ENCODE measurements at places on chromosomes 1 and 21.

GRCh38 chr1:51567653-51568052, 48.6 kb upstream of the EPS15 start:
- no peak for DNase-seq

DNA sequence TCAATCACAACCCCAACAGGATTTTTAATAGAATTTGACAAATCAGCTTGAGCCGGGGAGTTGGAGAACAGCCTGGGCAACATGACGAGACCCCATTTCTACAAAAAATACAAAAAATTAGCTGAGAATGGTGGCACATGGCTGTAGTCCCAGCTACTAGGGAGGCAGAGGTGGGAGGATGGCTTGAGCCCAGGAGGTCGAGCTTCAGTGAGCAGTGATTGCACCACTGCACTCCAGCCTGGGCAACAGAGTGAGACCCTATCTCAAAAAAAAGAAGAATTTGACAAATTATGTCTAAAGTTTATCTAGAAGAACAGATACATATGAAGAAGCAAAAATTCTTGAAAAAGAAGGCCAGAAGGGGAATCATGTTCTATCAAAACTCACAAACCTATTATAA, 43.2 kb downstream of the FRRS1 start:
- no peak for DNase-seq

DNA sequence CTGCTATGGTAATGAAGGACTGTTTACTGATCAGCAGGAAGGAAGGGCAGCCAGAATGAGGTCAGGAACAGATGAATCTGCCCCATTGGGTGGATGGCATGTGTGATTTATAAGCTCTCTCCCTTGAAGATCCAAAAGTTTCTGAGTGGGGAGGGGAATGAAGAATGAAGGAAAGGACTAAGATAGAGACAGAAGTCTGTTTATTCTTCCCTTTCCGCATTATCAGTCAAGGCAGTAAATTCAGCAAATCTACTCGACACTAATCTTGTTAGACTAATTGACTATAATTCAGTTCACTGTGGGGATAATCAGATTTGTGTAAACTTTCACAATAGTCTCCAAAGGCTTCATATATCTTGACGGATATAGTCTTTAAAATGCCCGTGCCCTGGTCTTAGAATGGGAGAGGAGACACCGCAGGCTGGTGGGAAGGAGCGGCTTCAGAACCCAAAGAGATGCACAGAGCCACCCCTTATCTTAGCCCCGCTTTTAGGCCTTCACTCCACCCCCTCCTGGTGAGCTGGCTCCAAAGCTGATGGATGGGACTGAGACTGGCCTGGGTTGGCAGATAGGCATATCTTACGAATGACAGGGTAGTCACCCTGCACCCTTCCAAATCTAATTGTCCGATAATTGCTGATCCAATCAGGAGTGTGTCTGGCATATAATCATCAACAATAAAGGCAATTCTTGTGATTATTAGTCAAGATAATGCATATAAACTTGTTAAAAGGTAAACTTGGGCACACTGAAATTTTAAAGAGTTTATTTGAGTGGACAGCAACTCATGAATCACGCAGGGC, 76.0 kb upstream of the PPM1J start:
- DNase-seq: no peak

DNA sequence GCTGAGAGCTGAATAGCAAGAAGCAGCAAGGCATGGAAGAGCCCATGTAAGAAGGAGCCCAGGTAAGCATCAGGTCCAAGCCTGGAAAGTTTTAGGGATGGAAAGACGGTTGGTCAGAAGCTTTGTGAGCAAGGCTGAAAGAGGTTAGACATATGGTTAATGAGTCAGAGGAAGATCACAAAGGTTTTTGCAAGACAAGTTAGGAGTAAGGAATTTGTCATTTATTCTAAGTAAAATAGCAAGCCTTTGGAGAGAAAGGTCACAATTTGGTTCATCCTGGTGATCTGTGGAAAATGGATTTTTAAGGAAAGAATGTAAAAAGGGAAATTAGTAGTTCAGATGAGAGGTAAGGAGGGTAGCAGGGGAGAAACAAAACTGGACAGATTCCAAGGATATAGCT, 106.7 kb downstream of the DPYD start:
- DNase-seq: no peak

- DNase-seq: no peak
Observed at GRCh38 chr1:15826810-15827507, 19.5 kb upstream of the UQCRHL start.

GRCh38 chr1:92399076-92399475, 87.6 kb downstream of the GFI1 start:
- no peak for DNase-seq

- no peak for DNase-seq
Observed at GRCh38 chr1:21801100-21801499, 11.0 kb upstream of the LDLRAD2 start.

GRCh38 chr1:221069178-221069903, 190.1 kb downstream of the HLX start:
- DNase-seq: no peak

- no peak for DNase-seq
Observed at GRCh38 chr1:77687519-77687906, 5.1 kb upstream of the ZZZ3 start.

GRCh38 chr1:156899956-156900718, 6.6 kb downstream of the PEAR1 start:
- DNase-seq: no peak

DNA sequence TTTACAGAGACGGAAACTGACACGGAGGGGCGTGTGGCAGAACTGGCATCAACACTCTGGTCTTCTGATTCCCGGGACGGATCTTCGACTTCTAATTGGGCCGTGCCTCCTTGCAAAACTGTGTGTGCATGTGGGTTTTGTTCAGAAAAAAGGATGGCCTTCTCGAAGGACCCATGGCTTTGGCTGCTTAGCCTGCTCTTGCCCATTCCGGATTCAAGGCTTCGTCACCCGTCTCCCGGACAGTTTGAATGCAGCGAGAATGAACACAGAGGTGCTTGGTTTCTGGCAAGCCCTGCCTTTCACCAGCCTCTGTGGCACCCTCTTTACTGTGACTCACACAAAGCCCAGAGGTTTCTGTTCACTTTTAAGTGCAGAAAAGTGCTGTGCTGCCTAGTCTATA, 120.1 kb downstream of the PRDM2 start:
- DNase-seq: no peak

DNA sequence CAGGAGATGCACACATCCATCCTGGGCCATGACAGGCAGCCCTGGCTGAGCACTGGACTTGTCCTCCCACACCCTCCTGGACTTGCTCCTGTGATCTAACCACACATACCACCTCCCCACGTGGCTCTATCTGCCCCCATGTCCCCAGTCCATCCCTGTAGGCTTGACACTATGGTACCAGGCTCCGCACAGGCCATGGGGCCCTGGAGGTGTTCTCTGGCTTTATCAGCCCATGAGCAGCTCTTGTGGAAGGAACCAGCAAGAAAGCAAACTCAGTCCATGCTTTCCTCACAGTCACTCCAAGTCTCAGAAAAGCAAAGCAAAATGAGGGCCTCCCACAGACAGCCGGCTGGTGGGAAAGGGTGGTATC, 61.6 kb downstream of the CD46 start:
- no peak for DNase-seq

GRCh38 chr1:31936278-31936980, 1.7 kb downstream of the PTP4A2 start:
- DNase-seq: no peak

DNA sequence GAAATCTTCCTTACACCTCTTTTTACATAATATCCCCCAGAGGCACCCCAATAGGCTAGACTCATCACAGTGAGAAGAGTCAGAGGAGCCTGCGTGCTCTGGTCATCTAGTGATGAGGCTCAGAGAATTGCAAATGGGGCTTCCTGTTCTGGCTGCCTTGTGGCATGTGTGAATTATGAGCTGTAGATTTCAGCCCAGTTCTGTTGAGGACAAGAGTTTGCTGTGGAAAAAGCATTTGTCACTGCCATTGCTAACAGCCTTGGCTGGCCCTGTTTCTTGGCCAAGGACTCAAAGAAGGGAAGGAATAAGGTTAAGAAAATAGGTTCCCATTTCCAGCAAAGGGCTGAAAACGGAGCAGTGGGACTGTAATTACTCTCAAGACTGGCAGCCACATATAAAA, 30.7 kb downstream of the MRAP start:
- DNase-seq: no peak

DNA sequence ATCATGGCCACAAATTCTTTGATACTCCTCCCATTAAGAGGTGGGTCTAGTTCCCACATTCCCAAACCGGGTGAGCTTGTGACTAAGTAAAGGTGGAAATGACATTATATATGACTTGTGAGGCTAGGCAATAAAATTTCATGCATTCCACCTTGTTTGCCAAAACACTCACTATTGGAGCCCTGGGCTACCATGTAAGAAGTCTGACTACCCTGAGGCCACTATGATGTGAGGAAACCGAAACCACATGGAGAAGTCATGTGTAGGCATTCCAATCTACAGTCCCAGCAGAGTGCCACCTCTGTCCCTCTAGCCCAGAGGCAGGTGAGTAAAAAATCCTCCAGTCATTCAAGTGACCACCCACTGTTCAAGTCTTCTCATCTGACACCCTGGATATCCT, 17.9 kb upstream of the SMG7 start:
- no peak for DNase-seq

- no peak for DNase-seq
Observed at GRCh38 chr1:35112668-35113067, 33.5 kb downstream of the ZMYM1 start.

DNA sequence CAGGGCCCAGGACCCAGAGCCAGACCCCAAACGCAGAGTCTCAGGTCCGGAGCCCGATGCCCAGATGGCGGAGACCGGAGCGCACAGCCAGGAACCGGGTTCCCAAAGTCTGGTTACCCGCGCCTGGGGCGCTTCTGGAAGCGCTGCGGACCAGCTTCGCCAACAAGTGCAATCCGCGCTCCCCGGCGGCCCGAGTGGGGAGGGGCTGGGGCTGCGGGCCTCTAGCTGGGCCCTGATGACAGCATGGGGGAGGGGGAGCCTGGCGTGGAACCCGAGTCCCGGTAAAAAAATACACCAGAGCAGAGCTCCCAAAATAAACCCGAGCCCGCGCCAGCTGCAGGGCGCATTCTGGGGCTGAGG, 494 bp downstream of the NT5C1A start:
- DNase-seq: no peak

- no peak for DNase-seq
Observed at GRCh38 chr21:44261675-44262295, at the start of gene DNMT3L. TSS of gene DNMT3L (minus strand) at chr21:44261897. CDS start at chr21:44261259, 638 bp downstream.

DNA sequence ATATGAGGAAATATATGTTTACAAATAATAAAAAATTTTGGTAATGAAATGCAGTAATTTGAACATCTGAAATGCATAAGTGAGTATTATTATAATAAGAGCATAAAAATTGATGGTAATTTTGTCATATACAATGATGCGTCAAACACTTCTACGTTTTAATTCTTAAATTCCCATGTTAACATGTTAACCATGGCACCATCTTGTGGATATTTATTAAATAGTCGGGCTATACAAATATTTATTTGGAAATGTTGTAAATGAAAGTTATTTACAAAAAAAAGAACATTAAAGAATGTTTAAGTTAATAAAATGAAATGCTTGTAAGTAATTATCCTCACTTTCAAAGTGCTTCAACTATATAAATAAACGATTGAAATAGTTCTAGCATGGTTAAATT, 57.2 kb upstream of the C1orf185 start:
- DNase-seq: no peak

GRCh38 chr1:12416744-12417143, 186.9 kb downstream of the VPS13D start:
- no peak for DNase-seq

GRCh38 chr1:201591981-201592380, 53.1 kb downstream of the NAV1 start:
- no peak for DNase-seq

DNA sequence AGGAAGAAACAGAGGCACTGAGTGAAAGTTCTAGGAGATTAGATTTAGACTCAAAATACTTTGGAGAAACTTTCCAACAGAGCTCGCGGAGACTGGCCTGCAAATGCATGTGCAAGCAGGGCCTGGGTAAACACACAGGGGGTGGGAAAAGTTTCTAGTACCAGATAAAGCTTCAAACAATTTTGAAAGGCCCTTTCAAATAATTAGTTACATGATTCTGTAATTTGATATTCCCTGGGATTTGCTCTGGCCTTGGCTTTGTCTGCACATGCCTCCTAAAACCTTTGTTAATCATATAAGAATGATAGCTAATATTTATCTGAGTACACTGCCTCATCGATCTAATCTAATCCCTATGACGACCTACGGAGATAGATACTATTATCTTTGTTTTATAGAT, 31.3 kb downstream of the VTCN1 start:
- no peak for DNase-seq

- DNase-seq: no peak
Observed at GRCh38 chr21:31218830-31219608, 125.0 kb downstream of the TIAM1 start.

DNA sequence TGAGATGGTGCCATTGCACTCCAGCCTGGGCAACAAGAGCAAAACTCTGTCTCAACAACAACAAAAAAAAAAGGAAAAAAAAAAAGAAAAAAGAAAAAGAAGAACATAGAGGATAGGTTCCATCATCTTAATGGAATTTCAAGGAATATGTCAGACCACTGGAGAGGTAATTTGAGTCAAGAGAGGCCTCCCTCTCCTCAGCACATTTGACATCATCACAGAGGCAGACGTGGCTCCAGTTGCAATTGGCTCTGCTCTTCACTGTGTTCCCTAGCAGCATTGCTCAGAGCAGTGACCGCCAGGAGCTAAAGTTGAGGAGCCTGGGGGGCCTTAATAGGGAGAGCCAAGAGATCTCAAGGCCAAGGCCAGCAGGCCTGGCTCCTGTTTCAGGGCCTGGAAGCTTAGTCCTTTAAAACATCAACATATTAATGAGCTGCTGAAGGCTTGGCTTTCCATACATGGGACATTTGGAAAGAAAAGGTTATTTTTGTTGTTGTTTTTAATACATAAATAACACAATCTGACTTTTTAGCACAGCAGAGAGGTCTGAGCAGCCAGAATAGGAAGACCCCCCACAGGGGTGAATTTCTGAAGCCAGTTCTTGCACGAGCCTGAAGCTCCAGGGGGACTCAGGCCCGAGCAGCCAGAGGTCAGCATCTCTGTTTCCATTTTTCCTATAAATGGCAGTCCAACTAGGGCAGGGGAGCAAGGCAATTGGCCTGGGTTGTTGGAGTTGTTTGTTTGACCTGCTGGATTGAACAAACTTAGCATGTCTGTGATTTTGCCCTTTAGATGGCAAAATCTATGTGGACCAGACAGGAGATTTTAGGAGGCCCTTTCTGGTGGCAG, 118.3 kb upstream of the FGGY start:
- DNase-seq: no peak

DNA sequence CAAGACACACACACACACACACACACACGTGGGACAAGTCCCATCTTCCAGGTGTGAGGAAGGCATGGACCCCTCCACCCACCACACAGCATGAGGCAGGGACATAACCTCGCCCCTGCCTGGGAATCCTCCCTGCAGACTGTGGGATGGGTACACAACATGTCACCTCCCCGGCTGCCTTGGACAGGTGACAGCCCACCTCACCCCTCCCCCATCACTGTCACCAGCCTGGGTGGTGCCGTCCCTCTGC, 40.7 kb downstream of the AHDC1 start:
- DNase-seq: no peak

- no peak for DNase-seq
Observed at GRCh38 chr21:45509566-45510465, 32.4 kb downstream of the SLC19A1 start.

Measured in stimulated activated CD4-positive, alpha-beta T cell treated with anti-CD3 and anti-CD28 coated beads, Interleukin-4, amount 100 ng/mL, for 4 hours (primary cell).